Hepatocyte (in vitro differentiated cells): ENCODE measurements at places on chromosomes 11 and 22. TPM values are rescaled to one million over a fixed set of nuclear protein-coding genes. Genes with fewer than 3 reads are reported as not detected.

GRCh38 chr22:22835771-22836291 is 51.8 kb upstream of the IGLL5 start:
- no peak for DNase-seq

GRCh38 chr22:48209473-48210197 is 1447.2 kb downstream of the TBC1D22A start:
- no peak for DNase-seq

GRCh38 chr11:112806876-112807275 is 154.3 kb upstream of the NCAM1 start:
- DNase-seq = no peak

DNA sequence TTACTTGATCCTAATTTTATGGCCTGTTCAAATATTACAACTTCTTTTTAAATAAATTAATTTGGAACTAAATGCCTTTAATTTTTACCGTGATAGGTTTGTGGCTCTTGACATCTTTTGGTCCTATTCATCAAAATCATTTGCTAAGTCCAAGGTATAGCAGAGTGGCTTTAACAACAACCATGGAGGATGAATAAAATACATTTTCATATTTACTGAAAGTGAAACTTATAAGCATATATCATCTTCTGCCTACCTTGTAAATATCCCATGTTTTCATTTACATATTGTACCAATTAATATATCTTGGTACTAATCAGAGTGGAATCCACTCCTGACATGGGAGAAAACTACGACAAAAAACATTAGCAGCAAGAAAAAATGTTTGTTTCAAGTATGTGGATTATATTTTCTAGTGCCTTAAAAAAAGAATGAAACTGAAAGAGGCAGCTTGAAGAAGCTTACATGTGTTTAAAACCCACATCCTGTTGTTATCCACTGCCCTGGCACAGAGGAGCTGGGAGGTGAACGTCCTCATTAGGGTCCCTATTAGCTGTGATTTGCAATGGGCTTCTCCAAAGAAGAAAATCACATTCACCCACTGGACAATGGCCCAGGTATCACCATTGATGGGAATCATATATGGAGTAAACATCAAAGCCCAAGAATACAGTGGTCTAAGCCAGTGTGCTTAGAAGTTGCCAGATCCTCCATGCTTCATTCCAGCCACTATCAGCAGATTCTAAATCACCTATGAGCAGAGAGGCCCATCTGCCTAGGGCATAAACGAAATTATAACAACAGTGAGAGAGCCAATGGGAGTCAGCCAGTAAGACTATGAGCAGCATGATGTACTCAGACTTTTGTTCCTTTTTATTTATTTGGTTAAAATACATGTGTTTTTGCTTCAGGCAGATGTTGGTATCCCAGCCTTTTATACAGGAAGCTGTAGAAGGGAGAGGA is 84.7 kb downstream of the MAML2 start:
- DNase-seq = no peak

- peak; percentile 31 for DNase-seq
These were observed 135.0 kb downstream of the CSNK2A3 start for GRCh38 chr11:11217929-11218628.

DNA sequence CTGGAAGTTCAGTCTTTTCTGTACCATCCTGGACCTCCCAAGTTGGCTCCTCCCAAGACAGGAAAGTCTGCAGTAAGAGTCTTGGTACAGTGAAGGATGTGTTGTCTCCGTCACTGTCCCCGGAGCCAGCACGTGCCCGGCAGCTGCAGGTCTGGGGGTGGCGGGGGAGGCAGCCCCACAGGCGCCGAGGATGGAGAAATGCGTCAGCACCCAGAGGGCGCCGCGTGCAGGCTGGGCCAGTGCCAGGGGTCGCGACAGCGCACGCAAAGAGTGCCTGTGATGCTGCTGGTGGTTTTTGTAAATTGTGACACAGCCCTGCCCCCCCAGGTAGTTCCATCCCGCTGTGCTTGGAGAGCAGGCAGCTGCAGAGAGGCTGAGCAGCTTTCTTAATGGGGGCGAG is 1200.5 kb downstream of the BRD1 start:
- peak; percentile 22 for DNase-seq

DNA sequence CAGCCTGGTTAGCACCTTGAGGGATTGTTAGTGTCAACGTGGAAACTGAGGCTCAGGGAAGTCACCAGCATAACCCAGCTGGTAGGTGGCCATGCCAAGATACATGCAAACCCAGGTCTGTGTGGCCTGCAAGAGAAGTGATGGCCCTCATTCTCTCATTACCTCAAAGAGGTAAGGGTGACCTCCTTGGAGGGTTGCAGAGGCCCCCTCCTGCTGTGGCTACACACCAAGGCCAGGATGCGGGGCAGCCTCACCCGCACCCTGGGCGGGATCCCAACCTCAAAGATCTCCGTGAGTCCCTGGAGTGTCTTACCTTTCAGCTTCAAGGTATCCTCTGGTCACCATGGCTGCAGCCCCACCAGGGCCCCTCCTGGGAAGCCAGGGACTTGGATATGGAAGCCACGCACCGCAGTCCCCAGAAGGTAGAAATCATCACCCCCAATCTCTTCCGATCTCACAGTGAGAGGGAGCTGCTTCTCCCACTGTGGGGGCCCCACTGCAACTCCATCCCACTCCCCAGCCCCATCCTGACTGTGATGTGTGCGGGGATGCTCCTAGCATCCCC is 95.4 kb downstream of the MORC2 start:
- no peak for DNase-seq

DNA sequence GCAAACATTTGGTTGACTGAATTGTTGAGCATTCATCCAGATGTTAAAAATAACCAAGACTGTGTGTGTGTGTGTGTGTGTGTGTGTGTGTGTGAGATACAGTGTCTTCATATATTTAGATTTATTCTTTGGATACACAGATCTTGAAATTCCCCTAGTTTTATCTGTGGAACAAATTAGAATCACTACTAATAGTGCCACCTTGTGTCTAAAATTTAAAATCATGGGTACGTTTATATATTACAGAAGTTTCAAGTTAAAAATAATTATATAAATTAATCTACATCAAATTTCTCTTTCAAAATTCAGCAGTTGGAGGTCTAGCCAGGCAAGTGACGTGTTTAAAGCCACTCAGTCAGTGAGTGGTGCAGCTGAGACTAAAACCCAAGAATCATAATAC is 1566.2 kb upstream of the TENM4 start:
- peak; percentile 19 for DNase-seq

- DNase-seq = peak; percentile 62
These were observed 125.8 kb downstream of the MICAL2 start for GRCh38 chr11:12235947-12236743.

GRCh38 chr11:92663539-92663938 is 305.9 kb upstream of the MTNR1B start:
- DNase-seq = no peak

DNA sequence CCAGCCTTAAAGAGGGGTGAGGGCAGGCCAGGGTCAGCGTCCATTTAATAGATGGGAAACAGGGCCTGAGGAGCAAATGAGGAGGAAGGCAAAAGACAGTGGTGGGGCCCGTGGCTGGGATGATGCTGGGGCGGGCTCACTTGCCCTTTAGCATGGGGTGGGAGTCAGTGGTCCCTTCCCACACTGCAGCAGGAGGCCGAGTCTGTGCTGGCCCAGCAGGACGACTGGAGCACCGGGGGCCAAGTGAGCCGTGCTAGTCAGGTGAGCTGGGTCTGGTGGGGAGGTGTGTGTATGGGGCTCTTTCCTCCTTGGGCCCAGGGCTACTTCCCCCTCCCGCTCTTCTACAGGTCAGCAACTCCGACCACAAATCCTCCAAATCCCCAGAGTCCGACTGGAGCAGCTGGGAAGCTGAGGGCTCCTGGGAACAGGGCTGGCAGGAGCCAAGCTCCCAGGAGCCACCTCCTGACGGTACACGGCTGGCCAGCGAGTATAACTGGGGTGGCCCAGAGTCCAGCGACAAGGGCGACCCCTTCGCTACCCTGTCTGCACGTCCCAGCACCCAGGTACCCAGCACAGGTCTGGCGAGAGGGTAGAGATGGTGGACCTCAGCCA is 12.8 kb downstream of the SCYL1 start:
- peak; percentile 17 for DNase-seq

- no peak for DNase-seq
These were observed 34.7 kb downstream of the PISD start for GRCh38 chr22:31627223-31627731.

- DNase-seq = no peak
These were observed 14.6 kb downstream of the GAL start for GRCh38 chr11:68698993-68699392.

GRCh38 chr22:45897736-45898135 is 79.2 kb downstream of the WNT7B start:
- DNase-seq = no peak

Gene SF3B2
- 109 and 120 TPM in 2 replicates for total RNA-seq

Gene BDNF
- total RNA-seq = 8.8 and 9.0 TPM in 2 replicates
